ENCODE measurements at places on chromosomes 4 and X.

DNA sequence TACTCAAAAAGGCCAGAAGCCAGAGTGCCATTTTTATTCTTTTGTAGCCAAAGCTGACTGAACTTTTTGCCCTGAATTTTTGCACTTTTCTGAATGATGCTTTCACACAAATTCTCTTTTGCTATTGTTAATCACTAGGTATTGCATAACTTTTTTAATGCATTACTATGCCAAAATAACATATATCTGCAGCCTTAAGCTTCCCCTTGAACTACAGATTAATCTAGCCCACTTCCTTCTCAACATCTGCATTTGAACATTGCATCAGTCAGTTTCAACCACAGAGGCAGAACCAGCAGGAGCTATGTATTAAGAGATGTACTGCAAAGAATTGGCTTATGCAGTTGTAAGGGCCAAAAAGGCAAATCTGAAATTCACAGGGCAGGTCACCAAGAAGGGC, 197.6 kb upstream of the GYPA start:
- DNase-seq: no peak

DNA sequence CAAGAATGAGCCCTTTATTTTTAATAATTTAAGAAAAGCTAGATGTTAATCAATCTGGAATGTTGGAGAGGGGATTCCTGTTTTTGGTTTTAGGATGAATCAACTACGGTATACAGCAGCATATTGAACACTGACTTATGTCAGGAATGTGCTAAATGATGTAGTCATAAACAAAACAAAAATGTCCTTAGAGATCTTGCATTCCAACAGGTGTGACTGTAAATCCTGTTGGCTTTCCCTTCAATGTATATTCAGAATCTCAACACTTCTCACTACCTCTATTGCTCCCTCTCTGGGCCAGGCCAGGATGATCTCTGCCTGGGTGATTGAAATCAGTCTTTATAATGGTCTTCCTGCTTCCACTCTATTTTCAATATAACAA, 37.8 kb upstream of the BDH2 start:
- no peak for DNase-seq

GRCh38 chr4:128220286-128221235, 67.1 kb downstream of the PGRMC2 start:
- peak; percentile 32 for DNase-seq

- no peak for DNase-seq
These were observed 52.7 kb downstream of the TBC1D9 start for GRCh38 chr4:140703463-140703862.

- DNase-seq: peak; percentile 54
These were observed 24.1 kb downstream of the ZCCHC12 start for GRCh38 chrX:118847676-118848075.

GRCh38 chrX:3669841-3670475, 43.5 kb downstream of the PRKX start:
- DNase-seq: no peak

- no peak for DNase-seq
These were observed 11.7 kb upstream of the BCOR start for GRCh38 chrX:40109288-40110008.

GRCh38 chr4:11719879-11720278, 291.2 kb upstream of the HS3ST1 start:
- no peak for DNase-seq

DNA sequence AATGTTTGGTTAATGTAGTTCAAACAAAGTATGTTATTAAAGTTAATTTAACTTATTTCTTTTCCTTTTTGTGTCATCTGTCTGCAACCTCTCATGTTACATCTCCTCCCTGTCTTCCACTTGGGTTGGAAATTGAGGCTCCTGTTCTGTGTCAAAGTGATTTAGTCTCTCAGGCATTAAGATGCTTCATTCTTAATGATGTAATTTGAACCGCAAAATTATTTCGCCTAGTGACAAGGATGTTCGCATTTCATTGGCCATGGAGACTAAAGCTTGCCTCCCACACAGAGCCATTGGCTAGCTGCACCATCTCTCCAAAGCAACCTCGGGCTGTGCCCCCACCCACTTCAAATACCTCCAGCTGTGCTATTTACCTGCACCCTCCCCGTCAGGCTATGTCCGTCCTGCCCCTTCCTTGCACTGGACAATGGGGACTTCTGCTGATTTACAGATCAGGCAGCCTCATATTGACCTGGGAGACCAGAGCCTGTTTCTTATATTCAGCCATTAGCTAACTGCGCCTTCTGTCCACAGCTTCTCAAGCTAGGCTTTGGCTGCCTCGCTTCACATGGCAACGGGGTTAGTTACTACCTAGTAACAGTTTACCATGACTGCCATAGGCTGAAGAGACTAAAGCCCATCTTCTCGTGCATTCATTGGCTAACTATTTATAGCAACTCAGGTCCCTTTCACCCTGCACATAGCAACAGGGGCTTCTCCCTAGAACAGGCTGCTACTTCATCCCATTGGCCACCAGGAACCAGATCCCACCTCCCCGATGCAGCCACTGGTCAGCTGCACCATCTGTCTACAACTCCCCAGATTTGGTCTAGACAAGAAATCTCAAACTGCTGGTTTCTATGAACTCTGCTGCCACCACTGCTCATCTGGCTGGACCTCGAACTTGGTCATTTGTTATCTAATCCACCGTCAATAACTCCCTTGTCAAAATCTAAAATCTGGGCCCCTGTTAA, 8.6 kb upstream of the ZNF157 start:
- DNase-seq: peak; percentile 100

Measured in DMS 273 treated with DMSO at 0.1 percent for 48 hours (cell line).